ENCODE measurements at places on chromosomes 2 and 18. TPM values are rescaled to one million over a fixed set of nuclear protein-coding genes. Genes with fewer than 3 reads are reported as not detected.

XIRP2 gene
- total RNA-seq, result not detected

ODC1 gene
- 164 TPM for total RNA-seq

ASXL2 gene
- total RNA-seq, result 18.8 TPM

TUBB8B gene
- total RNA-seq, result not detected

BMP10 gene
- not detected for total RNA-seq

IGFBP5 gene
- 1,050 TPM for total RNA-seq

ARHGEF4 gene
- 12.9 TPM for total RNA-seq

RNF125 gene
- total RNA-seq, result 0.76 TPM

All from articular chondrocyte of knee joint (primary cell).